ENCODE measurements at places on chromosomes 5 and 9. TPM values are rescaled to one million over a fixed set of nuclear protein-coding genes. Genes with fewer than 3 reads are reported as not detected.

GRCh38 chr9:11194246-11194645 lies 581.4 kb upstream of the PTPRD start:
- H3K4me1 ChIP-seq: no peaks in the 10 kb centered on the region
- H3K36me3 ChIP-seq: no peaks in the 10 kb centered on the region
- H3K27ac ChIP-seq: no peak overlapping the region
- no peaks in the 10 kb centered on the region for H3K27me3 ChIP-seq
- H3K4me3 ChIP-seq: no peak overlapping the region

GRCh38 chr9:130835441-130836298 lies 616 bp downstream of the ABL1 start:
- peaks cover 59% of the 10 kb centered on the region for H3K4me1 ChIP-seq
- no peak for DNase-seq
- H3K27me3 ChIP-seq: no peaks in the 10 kb centered on the region
- H3K27ac ChIP-seq: peak overlapping the region; percentile 100
- H3K36me3 ChIP-seq: no peaks in the 10 kb centered on the region
- H3K4me3 ChIP-seq: peak overlapping the region; percentile 97

- H3K27me3 ChIP-seq: no peaks in the 10 kb centered on the region
- no peak for DNase-seq
- peaks cover 28% of the 10 kb centered on the region for H3K4me1 ChIP-seq
- peaks cover 20% of the 10 kb centered on the region for H3K36me3 ChIP-seq
- H3K27ac ChIP-seq: no peak overlapping the region
These were observed 275.4 kb downstream of the EBF1 start for GRCh38 chr5:158824241-158824882.

DNA sequence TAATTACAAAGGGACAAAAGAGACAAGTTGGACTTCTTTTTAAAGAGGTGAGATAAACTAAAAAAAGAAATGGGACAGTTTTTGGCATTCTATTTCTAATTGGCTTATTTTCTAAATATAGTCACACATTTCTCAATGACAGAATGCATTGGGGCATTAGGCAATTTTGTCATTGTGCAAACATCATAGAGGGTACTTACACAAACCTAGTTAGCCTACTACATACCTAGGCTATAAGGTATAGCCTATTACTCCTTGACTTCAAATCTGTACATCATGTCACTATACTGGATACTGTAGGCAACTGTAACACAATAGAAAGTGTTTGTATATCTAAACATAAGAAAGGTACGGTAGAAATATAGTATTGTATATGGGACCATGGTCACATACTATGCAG lies 56.1 kb downstream of the LSM11 start:
- DNase-seq: no peak
- peaks cover 15% of the 10 kb centered on the region for H3K36me3 ChIP-seq
- no peak overlapping the region for H3K4me3 ChIP-seq
- H3K4me1 ChIP-seq: peaks cover 3% of the 10 kb centered on the region
- no peaks in the 10 kb centered on the region for H3K27me3 ChIP-seq
- no peak overlapping the region for H3K27ac ChIP-seq

DNA sequence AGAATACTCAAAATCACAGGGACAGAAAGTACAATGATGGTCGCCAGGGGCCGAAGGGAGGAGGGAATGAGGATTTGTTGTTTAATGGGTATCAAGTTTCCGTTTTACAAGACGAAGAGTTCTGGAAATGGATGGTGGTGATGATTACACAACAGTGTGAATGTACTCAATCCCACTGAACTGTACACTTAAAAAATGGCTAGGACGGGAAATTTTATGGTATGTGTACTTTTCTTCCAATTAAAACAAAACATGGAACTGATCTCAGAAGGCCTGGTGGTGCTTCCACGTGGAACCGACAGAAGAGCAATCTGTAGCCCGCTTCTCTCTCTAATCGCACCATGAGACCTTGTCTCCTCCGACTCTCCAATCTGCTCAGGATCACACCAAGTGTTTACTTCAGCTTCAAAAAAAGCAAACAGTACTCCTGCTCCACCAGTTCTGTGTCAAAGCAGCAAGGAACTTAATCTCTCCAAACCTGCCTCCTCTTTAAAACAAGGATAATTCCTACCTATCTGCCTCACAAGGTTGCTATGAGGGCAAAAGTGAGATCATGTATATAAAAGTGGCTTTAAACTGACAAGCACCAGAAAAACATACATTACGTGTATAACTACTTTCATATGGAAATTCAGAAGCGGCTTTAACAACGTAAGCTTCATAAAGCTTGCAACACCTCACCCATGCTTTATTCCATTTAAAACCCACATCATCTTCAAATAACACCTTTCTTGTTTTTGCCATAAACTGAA lies 2.1 kb downstream of the ECPAS start:
- H3K4me3 ChIP-seq: peak overlapping the region; percentile 78
- no peaks in the 10 kb centered on the region for H3K36me3 ChIP-seq
- no peak for DNase-seq

- peak overlapping the region; percentile 63 for H3K4me3 ChIP-seq
- no peak overlapping the region for H3K27ac ChIP-seq
- H3K4me1 ChIP-seq: peaks cover 11% of the 10 kb centered on the region
- peaks cover 66% of the 10 kb centered on the region for H3K27me3 ChIP-seq
- DNase-seq: no peak
These were observed 535 bp downstream of the UNC5A start for GRCh38 chr5:176810687-176811501.

LAMC3 gene
- 7.3 TPM for total RNA-seq

DNA sequence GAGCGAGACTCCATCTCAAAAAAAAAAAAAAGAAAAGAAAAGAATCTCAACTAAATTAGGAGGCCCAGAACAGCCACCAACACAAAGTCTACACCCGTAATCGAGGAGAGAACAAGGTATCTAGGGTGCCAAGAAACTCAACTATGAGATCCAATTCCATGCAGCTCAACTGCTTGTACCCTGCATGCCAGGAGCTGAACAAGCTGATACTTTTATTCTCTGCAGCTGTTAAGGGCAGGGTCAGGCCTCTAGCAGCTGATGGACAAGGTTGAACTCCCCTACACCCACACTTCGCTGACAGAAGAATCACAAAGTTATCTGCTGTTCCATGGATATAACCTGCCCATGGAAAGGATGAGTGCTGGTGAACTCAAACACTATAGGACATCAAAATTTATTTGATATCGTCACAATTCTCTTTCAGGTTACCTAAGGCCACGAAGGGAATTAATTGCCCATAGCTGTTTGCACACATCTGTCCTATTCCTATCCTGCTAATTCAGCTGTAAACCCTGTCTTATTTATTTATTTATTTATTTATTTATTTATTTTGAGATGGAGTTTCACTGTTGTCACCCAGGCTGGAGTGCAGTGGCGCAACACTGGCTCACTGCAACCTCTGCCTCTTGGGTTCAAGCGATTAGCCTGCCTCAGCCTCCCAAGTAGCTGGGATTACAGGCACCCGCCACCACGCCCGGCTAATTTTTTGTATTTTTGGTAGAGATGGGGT lies 20.7 kb downstream of the UBAP2 start:
- DNase-seq: no peak
- H3K36me3 ChIP-seq: peaks cover 3% of the 10 kb centered on the region
- H3K4me1 ChIP-seq: peaks cover 40% of the 10 kb centered on the region
- H3K27ac ChIP-seq: no peak overlapping the region
- no peaks in the 10 kb centered on the region for H3K27me3 ChIP-seq

PGM5 gene
- not detected for total RNA-seq

GRCh38 chr5:2148312-2149194 lies 265.8 kb upstream of the IRX4 start:
- peaks cover 6% of the 10 kb centered on the region for H3K27me3 ChIP-seq
- H3K36me3 ChIP-seq: no peaks in the 10 kb centered on the region
- H3K27ac ChIP-seq: no peak overlapping the region
- H3K4me1 ChIP-seq: peaks cover 12% of the 10 kb centered on the region

DNA sequence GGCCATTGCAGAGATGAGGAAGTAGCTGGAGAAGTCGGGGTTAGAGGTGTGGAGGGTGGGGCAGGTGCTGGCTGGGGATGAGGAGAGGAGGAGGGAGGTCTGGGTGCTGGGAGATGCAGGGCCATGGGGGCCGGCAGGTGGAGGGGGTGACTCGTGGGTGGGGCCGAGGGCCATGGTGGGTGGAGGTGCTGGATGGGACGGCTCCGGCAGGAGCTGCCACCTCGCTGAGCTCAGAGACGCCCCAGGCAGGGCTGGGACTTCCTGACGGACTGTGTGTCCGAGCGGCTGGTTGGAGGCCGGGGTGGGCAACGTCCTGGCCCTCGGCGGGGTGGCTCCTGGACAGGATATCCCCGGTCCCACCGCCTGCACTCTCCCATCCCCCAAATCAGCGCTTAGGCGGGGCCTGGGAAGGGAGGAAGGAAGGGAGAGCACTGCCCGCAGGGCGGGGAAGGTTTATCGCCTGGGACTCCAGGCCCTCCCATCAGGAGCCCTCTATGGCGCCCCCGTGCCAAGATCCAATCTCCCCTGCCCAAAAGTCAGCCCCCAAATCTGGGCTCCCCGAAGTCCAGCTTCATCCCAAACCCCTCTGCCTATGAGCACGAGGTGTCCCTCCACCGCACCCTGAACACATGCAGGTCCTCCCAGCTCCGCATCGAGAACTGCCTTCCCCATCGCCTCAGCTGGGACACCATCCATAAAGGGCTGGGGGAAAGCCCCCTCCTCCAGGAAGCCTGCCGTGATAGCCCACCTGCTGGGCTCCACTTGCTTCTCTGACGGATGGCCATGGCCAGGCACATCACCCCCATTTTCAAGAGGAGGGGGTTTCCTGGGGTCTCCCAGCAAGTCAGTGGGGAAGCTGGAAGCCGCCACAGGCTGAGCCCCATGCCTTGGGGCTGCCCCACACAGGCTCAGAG lies 58.3 kb upstream of the NOTCH1 start:
- no peak for DNase-seq
- H3K4me1 ChIP-seq: no peaks in the 10 kb centered on the region
- no peak overlapping the region for H3K4me3 ChIP-seq
- H3K27ac ChIP-seq: no peak overlapping the region
- H3K36me3 ChIP-seq: no peaks in the 10 kb centered on the region

GRCh38 chr9:112854657-112855056 lies 36.0 kb downstream of the SLC46A2 start:
- H3K27ac ChIP-seq: no peak overlapping the region
- no peak overlapping the region for H3K4me3 ChIP-seq
- peaks cover 12% of the 10 kb centered on the region for H3K36me3 ChIP-seq
- H3K27me3 ChIP-seq: no peaks in the 10 kb centered on the region
- DNase-seq: no peak

DNA sequence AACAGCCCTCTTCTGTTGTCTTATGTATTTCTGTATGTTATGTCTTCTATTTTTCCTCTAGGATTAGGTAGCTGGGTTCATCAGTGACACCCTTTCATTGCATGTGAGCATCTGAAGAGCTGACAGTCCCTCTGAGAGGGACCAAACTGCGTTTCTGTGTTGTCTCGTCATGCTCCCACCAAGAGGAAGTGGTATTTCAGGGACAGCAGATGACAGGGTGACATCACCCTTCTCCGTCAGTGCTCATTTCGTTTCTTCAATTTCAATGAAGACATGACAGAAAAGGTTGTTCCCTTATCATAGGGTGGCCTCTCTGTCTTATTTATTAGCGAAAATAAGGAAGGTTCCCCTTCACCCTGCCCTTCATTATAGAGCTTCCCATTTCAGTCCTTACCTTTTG lies 225.9 kb upstream of the NR4A3 start:
- no peak overlapping the region for H3K27ac ChIP-seq
- H3K36me3 ChIP-seq: no peaks in the 10 kb centered on the region
- H3K27me3 ChIP-seq: peaks cover 2% of the 10 kb centered on the region
- no peak overlapping the region for H3K4me3 ChIP-seq
- H3K4me1 ChIP-seq: no peaks in the 10 kb centered on the region
- DNase-seq: no peak

IL13 gene
- total RNA-seq: not detected

GRCh38 chr9:91219557-91219956 lies 142.2 kb downstream of the AUH start:
- no peaks in the 10 kb centered on the region for H3K27me3 ChIP-seq
- DNase-seq: no peak
- H3K4me3 ChIP-seq: no peak overlapping the region
- H3K4me1 ChIP-seq: peaks cover 17% of the 10 kb centered on the region
- H3K27ac ChIP-seq: no peak overlapping the region
- H3K36me3 ChIP-seq: no peaks in the 10 kb centered on the region

DNA sequence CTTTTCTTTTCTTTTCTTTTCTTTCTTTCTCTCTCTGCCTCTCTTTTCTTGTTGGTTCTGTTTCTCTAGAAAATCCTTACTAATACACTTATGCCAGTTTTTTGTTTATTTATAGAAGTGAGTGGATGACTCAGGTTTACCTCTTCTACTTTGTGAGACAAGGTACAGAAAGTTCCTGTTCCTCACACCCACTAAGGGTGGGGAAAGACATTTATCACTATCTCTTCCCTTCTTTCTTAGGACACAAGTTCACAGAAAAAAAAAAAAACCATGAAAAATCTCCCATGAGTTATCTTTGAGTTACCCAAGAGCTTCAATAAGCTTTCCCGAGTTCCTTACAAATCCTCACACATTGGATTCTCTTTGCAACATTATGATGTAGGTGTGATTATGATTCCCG lies 60.9 kb upstream of the CD180 start:
- peak overlapping the region; percentile 22 for H3K27ac ChIP-seq
- no peak for DNase-seq
- peaks cover 28% of the 10 kb centered on the region for H3K4me1 ChIP-seq
- no peaks in the 10 kb centered on the region for H3K36me3 ChIP-seq
- H3K4me3 ChIP-seq: no peak overlapping the region

GRCh38 chr5:53067641-53068040 lies 41.9 kb downstream of the MOCS2 start:
- no peak overlapping the region for H3K4me3 ChIP-seq
- peaks cover 6% of the 10 kb centered on the region for H3K4me1 ChIP-seq
- DNase-seq: no peak
- H3K27me3 ChIP-seq: no peaks in the 10 kb centered on the region

ITK gene
- not detected for total RNA-seq

PCDHA1 gene
- not detected for total RNA-seq

GRCh38 chr5:380701-381309 lies 59.3 kb downstream of the AHRR start:
- DNase-seq: no peak
- no peak overlapping the region for H3K4me3 ChIP-seq
- peak overlapping the region; percentile 22 for H3K27ac ChIP-seq
- H3K4me1 ChIP-seq: peaks cover 23% of the 10 kb centered on the region

GRCh38 chr9:121220996-121221663 lies 19.5 kb upstream of the RAB14 start:
- H3K4me3 ChIP-seq: no peak overlapping the region
- H3K27me3 ChIP-seq: no peaks in the 10 kb centered on the region
- no peak for DNase-seq
- no peaks in the 10 kb centered on the region for H3K36me3 ChIP-seq
- H3K4me1 ChIP-seq: peaks cover 10% of the 10 kb centered on the region
- H3K27ac ChIP-seq: no peak overlapping the region

- H3K4me1 ChIP-seq: peaks cover 87% of the 10 kb centered on the region
- H3K27ac ChIP-seq: peak overlapping the region; percentile 91
- H3K4me3 ChIP-seq: no peak overlapping the region
- H3K36me3 ChIP-seq: no peaks in the 10 kb centered on the region
These were observed 51.0 kb upstream of the PSD2 start for GRCh38 chr5:139744471-139745131.

GRCh38 chr5:173564106-173564505 lies 52.3 kb downstream of the BOD1 start:
- no peak overlapping the region for H3K27ac ChIP-seq
- no peaks in the 10 kb centered on the region for H3K27me3 ChIP-seq
- no peak for DNase-seq
- no peak overlapping the region for H3K4me3 ChIP-seq
